Astrocyte of the cerebellum (primary cell): ENCODE measurements at places on chromosomes 7 and 10.

DNA sequence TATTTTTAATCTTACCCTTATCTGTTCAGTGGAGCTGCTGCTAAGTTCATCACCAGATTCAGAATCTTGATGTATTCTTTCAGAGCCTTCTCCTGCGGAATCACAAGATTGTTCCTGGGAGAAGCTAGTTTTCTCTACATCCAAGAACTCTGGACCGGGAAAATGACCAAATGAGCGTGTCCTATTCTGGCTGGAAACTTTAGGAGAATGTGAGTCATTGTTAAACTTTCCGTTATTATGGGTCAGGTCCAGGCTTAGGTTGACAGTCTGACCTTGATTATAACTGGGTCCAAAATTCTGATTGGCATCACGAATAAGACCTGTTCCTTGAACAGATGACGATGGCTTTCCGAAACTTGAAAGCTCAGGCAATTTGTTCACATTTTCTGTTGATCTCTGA is 20.5 kb downstream of the ARHGAP12 start:
- DNase-seq: no peak

GRCh38 chr7:28560767-28561166 is 148.4 kb downstream of the CREB5 start:
- DNase-seq: no peak

GRCh38 chr7:37430640-37431039 is 18.0 kb downstream of the ELMO1 start:
- no peak for DNase-seq

DNA sequence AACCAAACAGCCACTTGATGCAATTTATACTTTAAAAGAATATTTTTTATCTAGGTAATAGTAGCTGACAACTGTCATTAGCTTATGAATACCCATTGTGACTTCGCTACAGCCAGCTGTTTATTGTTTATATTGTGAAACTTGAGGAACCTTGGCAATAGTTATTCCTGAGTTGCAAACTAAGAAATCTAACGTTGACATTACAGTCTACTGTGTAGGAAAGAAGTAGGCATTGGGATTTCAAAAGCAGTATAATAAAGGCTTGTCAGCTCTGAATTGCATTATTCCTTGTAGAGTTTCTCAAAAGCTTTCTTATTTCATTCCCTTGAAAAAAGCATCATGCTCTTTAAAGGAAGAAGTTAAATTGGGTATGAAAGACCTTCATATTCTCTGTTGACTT is 42.7 kb upstream of the OIT3 start:
- no peak for DNase-seq

GRCh38 chr10:91043173-91043910 is 122.5 kb upstream of the ANKRD1 start:
- no peak for DNase-seq
